Activated naive CD8-positive, alpha-beta T cell treated with anti-CD3 and anti-CD28 coated beads for 36 hours (primary cell): ENCODE measurements at places on chromosomes 7 and 10.

- DNase-seq, result no peak
Measured at GRCh38 chr7:79296553-79297320, 156.7 kb downstream of the MAGI2 start.

DNA sequence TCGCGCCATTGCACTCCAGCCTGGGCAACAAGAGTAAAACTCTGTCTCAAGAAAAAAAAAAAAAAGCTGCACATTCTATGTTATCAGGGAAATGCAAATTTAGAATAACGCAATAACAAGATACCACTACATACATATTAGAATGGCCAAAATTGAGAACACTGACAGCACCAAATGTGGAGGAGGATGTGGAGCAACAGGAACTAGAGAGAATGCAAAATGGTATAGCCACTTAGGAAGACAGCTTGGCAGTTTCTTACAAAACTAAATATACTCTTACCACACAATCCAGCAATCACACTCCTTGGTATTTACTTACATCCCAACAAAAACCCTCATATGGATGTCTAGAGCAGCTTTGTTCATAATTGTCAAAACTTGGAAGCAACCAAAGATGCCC, 76.8 kb downstream of the ALOX5 start:
- no peak for DNase-seq

DNA sequence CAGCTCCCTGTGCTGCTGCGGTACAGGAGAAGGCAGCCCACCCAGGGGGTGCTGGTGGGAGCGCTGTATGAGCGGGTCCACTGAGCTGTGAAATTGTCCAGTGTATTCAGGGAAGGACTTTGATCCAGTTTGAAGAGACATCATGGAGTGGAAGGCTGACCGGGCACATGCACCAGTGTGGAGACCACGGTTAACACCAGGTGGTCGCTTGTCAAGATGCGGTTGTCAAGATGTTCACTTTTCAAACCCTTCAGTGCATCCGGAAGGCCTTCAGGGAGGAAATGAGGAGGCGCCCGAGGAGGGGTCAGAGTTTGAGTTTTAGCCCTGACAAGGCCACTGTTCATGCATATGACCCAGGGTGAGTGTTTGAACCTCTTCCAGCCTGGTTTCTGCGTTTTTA, 6.1 kb downstream of the DOCK1 start:
- no peak for DNase-seq

DNA sequence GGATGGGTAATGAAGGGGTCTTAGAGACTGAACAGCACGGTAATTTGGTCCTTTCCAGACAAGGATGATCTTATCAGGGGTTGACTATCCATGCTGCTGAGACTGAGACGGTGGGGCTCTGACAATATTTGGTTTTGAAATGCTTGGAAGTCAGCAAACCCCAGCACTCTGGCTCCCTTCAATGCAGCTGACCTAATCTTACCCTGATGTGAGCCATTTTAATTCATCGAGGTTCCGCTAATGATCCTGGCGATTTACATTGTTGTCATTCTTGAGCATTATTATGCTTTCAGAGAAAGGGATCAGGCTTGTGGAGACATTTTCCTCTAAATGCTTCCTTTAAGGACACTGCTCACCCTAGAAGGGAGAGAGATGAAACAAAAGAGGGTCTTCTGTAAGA, 114.6 kb upstream of the BMPER start:
- no peak for DNase-seq

GRCh38 chr7:139523968-139524815, 707 bp downstream of the CLEC2L start:
- DNase-seq, result no peak

GRCh38 chr7:1103789-1104515, 16.0 kb downstream of the GPER1 start:
- DNase-seq, result no peak

DNA sequence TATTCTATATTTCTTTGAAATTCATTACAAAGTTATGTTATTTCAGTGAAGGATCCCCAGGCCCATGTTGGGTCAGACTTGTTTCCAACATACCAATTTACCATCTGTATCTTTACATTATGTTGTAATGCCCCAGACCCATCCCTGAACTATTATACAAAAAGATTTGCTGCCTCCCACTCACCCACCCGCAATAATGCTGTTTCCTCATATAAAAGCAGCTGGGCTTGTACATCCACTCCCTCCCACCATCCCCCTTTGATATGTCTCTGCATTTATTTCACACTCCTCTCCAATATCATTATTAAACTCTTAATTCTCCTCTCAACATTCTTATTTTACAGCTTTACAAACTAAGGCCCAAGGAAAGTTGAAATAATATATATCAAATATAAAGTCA, 153.7 kb downstream of the DOCK4 start:
- DNase-seq, result no peak

DNA sequence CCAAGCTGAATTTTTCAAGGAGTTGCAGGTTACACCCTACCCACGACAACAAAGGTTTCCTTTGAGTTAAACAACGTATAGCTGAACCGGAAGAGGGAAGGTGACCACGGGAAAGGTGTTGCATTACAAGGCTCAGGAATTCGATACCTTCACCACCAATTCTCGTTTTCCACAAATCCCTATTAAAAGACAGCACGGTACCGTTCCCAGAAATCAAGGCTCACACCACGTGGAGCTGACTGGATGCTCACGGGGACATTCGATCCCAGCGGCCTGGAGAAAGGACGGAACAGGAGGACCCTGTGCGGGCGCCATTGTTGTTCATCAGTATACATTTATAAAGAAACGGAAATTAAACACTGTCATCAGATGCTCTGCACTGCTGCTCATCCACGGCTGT, 56.4 kb downstream of the CTBP2 start:
- no peak for DNase-seq

DNA sequence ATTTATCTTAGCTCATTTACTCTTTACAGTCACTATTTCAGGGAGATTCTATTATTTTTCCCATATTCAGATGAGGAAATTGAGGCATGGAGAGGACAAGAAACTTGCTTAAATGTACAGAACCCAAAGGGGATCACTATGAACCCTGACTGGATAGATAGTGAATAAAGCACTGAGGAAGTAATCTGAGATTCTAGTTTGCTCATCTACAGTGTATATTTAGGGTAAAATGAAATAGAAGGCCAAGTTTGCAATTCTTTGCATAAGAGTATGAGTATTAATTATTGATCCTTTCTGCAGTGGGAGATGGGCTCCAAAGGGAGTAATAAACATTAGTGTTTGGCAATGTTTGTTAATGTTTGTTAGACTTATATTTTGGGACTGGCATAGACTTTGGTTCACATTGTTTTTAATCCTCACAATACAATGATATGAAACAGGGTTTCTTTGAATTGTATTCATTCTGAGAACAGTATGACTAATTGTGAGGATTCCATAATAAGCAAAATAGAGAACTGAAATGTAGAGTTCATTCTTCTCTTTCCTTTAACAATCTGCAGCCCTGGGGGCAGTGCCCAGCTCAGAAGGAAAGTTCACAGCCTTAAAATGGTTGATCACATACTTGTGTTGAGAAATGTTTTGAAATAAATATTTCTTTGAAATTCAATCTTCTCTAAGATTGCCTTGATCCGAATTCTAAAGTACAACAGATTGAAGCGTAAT, 131.0 kb upstream of the ZNF804B start:
- no peak for DNase-seq

- no peak for DNase-seq
Measured at GRCh38 chr7:28181416-28181815, 821 bp upstream of the JAZF1 start.

DNA sequence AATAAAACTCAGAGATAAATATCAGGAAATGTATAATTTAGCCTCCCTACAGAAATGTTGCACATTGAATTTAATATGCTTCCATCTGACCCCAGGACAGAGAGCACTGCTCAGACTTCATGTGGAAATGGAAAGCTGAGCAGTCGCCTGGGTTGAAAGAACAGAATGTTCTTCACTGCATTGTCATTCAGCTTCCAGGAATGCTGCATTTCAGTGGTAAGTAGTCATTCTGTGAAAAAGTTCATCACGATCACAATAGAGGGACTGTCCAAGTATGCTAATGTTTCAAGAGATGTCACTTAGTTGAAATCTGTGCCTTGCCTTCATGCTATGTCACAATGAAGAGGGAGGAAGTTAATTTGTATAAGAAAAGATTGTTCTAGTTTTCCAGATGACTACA, 147.3 kb downstream of the NRCAM start:
- no peak for DNase-seq

- no peak for DNase-seq
Measured at GRCh38 chr10:86685893-86686632, 17.8 kb downstream of the LDB3 start.

GRCh38 chr7:26398427-26398755, 106.7 kb downstream of the SNX10 start:
- DNase-seq, result no peak

GRCh38 chr10:68165643-68166042, 56.4 kb downstream of the MYPN start:
- no peak for DNase-seq

DNA sequence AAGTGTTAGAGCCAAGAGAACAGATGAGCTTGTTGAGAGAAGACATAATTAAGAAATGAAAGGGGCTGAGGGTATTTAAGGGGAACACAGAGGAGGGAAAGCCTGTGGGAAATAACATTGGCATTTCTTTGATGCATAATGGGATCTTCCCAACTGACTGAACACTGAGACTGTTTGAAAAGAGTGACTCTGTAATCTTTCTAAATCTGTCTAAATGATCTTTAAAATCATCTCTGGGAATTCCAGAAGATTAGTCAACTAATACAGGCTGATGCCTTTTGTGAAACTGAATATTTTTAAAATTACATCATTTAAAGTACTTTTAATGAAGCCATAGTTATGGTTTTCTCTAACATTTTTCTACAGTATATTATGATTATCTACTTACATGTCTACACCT, 17.4 kb upstream of the SLC35G1 start:
- DNase-seq, result no peak

GRCh38 chr10:32130788-32131187, 74.6 kb upstream of the KIF5B start:
- no peak for DNase-seq

- no peak for DNase-seq
Measured at GRCh38 chr7:101226721-101227120, 8.8 kb downstream of the ZNHIT1 start.

GRCh38 chr7:100613412-100614175, 1.3 kb downstream of the MOSPD3 start:
- DNase-seq, result no peak

- no peak for DNase-seq
Measured at GRCh38 chr10:74293686-74294371, 142.8 kb downstream of the ADK start.

DNA sequence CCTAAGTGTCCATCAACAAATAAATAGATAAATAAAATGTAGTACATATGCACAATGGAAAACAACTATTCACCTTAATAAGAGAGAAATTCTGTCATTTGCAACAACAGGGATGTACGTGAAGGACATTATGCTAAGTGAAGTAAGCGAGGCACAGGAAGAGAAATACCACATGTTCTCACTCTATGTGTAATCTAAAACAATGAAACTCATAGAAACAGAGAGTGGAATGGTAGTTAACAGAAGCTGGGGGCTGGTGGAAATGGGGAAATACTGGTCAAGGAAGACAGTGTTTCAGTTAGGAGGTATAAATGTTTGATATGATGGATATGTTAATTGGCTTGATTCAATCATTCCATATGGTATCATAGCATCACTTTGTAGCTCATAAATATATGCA, 43.1 kb downstream of the ARL4A start:
- DNase-seq, result no peak

DNA sequence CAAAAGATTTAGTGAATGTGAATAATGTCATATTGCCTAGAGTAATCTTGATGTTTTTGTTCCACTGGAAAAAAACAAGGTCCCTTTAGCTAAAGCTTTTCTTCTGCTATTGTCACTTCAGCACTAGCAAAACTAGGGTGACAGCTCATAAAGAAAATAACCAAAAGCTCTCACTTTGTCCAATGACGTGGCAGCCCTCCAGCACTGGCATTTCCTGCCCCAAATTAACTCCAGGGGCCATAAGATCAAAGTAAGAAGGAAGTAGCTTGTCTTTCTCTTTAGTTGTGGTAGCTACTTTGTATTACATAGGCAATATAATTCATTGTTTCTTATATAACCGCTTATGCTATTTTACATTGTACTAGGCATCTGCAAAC, 47.3 kb downstream of the LRRN3 start:
- peak; percentile 70 for DNase-seq

GRCh38 chr10:65306201-65306600, 1619.6 kb upstream of the LRRTM3 start:
- no peak for DNase-seq

GRCh38 chr10:60953420-60953819, 9.4 kb upstream of the RHOBTB1 start:
- DNase-seq, result no peak

DNA sequence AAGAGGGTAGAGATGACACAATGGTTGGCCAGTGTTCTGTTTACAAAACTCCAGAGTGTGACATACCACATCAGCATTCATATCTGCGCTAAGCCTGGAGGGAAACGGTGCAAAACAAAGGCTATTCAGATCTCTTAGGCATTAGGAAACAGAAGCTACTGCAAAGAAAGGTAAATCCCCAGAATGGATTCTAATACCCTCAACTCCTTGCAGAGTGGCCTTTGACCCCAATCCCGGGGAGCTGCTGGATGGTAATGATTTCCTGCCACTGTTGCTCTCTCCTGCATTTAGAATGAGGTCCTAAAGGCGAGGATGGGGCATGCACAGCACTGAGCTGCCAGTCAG, 65.2 kb downstream of the AOAH start:
- DNase-seq, result no peak

DNA sequence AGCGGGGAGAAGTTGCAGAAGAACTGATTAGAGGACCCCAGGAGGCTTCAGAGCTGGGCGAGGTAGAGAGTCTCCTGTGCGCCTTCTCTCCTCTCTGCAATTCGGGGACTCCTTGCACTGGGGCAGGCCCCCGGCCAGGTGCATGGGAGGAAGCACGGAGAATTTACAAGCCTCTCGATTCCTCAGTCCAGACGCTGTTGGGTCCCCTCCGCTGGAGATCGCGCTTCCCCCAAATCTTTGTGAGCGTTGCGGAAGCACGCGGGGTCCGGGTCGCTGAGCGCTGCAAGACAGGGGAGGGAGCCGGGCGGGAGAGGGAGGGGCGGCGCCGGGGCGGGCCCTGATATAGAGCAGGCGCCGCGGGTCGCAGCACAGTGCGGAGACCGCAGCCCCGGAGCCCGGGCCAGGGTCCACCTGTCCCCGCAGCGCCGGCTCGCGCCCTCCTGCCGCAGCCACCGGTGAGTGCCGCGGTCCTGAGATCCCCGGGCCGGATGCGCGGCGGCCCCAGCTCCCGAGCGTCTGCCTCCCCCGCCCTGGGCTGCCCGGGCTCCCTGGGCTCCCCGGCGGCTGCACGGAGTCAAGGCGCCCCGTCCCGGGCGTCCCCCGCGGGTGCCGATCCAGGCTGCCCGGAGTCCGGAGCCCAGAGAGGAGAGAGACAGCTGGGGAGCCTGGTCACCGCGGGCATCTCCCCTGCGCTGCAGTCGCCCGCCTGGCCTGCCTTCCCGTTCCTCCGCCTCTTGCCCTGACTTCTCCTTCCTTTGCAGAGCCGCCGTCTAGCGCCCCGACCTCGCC, at the start of gene PLAU:
Gene PLAU (plus strand): TSS at position 369 of the 789 bp plus-strand sequence. CDS start 424 bp downstream, outside the sequence.
- peak; percentile 41 for DNase-seq

GRCh38 chr7:51324206-51324898, 7.7 kb upstream of the COBL start:
- DNase-seq, result no peak

- DNase-seq, result no peak
Measured at GRCh38 chr10:95814011-95814727, 58.2 kb downstream of the ENTPD1 start.

- DNase-seq, result no peak
Measured at GRCh38 chr7:155918720-155919390, 106.6 kb upstream of the SHH start.

- no peak for DNase-seq
Measured at GRCh38 chr7:129083525-129083924, 28.6 kb upstream of the TNPO3 start.
